Dermis lymphatic vessel endothelial cell (primary cell): ENCODE measurements at places on chromosomes 7 and 10. TPM values are rescaled to one million over a fixed set of nuclear protein-coding genes. Genes with fewer than 3 reads are reported as not detected.

Gene SEMA3D
- 3.4 and 5.8 TPM in 2 replicates for total RNA-seq

Gene MEST
- total RNA-seq = 0.87 and 1.1 TPM in 2 replicates

Gene GNAI1
- 27.1 and 33.2 TPM in 2 replicates for total RNA-seq

Gene CHRM2
- total RNA-seq = not detected in 2 replicates

Gene MYOF
- 99.0 and 125 TPM in 2 replicates for total RNA-seq

Gene PTF1A
- not detected in 2 replicates for total RNA-seq

Gene CALML3
- not detected in 2 replicates for total RNA-seq

Gene ZNF777
- 2.5 and 3.3 TPM in 2 replicates for total RNA-seq

Gene MRLN
- not detected in 2 replicates for total RNA-seq

Gene PGAM2
- not detected in 2 replicates for total RNA-seq

Gene TMEM225B
- 0.11 TPM in 1 of 2 replicates, not detected in the other for total RNA-seq

Gene GIMAP7
- total RNA-seq = 107 and 139 TPM in 2 replicates

Gene SLC18A3
- not detected in 2 replicates for total RNA-seq

Gene AZGP1
- total RNA-seq = not detected in 2 replicates

Gene COG5
- 19.0 and 26.4 TPM in 2 replicates for total RNA-seq

Gene CFAP69
- 0.76 and 3.0 TPM in 2 replicates for total RNA-seq

Gene C10orf71
- total RNA-seq = not detected in 2 replicates

Gene RNF148
- total RNA-seq = 0.98 and 1.3 TPM in 2 replicates

Gene CDK13
- 33.1 and 42.5 TPM in 2 replicates for total RNA-seq

Gene HYAL4
- total RNA-seq = 0.17 and 0.22 TPM in 2 replicates

Gene PLA2G12B
- total RNA-seq = 0.43 TPM in 1 of 2 replicates, not detected in the other

Gene ATAD1
- 21.5 and 28.5 TPM in 2 replicates for total RNA-seq

Gene TSPAN33
- total RNA-seq = 0.11 TPM in 1 of 2 replicates, not detected in the other

Gene LIPN
- not detected in 2 replicates for total RNA-seq

Gene NRBF2
- 15.1 and 17.0 TPM in 2 replicates for total RNA-seq

Gene ATP5F1C
- 233 and 259 TPM in 2 replicates for total RNA-seq

Gene PDE6C
- total RNA-seq = not detected in 2 replicates

Gene GNGT1
- total RNA-seq = not detected in 2 replicates

Gene PKD1L1
- total RNA-seq = 0.09 and 0.11 TPM in 2 replicates

Gene SPDYE6
- total RNA-seq = not detected in 2 replicates

Gene CALCR
- not detected in 2 replicates for total RNA-seq

Gene AKR1E2
- 14.2 and 21.7 TPM in 2 replicates for total RNA-seq

Gene SPDYE11
- total RNA-seq = not detected in 2 replicates

Gene ADAMTS14
- under 0.01 and 0.11 TPM in 2 replicates for total RNA-seq

Gene FAM204A
- total RNA-seq = 42.6 and 64.4 TPM in 2 replicates
